ENCODE measurements at places on chromosomes 5 and 9. TPM values are rescaled to one million over a fixed set of nuclear protein-coding genes. Genes with fewer than 3 reads are reported as not detected.

The PRDM9 gene
- not detected for total RNA-seq

The WWC1 gene
- total RNA-seq: 0.35 TPM

The IL4 gene
- 0.55 TPM for total RNA-seq

The LAMC3 gene
- total RNA-seq: 0.10 TPM

The GPRIN1 gene
- 2.2 TPM for total RNA-seq

The PCDHA13 gene
- total RNA-seq: not detected

The IL9 gene
- not detected for total RNA-seq

All from activated naive CD4-positive, alpha-beta T cell treated with anti-CD3 and anti-CD28 coated beads, Interleukin-2, amount 10 ng/mL, durations not matched to agents 5 hours and 36 hours (primary cell).